ENCODE measurements at places on chromosomes 5 and 9.

DNA sequence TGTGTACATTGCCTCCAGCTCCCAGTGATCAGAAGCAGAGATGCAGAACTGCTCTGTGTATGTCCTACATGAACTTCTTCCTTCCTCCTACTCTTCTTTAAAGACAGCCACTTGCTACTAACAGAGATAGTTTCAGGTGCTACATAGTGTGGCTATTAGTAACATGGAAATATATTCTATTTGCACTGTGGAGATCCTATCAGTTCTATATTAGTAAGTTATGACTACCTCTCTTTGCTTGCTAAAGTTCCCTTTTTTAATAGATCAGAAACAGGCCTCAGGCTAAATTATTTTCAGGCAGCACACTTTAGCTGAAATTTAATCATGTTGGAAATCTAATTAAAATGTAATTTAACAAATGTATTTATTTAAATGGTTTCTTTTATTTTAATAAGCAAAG, 64.4 kb upstream of the TNFSF8 start:
- DNase-seq, result no peak

GRCh38 chr5:11364531-11364930, 539.7 kb downstream of the CTNND2 start:
- DNase-seq, result no peak

- DNase-seq, result no peak
Measured at GRCh38 chr9:104025104-104025503, 69.0 kb upstream of the SMC2 start.

DNA sequence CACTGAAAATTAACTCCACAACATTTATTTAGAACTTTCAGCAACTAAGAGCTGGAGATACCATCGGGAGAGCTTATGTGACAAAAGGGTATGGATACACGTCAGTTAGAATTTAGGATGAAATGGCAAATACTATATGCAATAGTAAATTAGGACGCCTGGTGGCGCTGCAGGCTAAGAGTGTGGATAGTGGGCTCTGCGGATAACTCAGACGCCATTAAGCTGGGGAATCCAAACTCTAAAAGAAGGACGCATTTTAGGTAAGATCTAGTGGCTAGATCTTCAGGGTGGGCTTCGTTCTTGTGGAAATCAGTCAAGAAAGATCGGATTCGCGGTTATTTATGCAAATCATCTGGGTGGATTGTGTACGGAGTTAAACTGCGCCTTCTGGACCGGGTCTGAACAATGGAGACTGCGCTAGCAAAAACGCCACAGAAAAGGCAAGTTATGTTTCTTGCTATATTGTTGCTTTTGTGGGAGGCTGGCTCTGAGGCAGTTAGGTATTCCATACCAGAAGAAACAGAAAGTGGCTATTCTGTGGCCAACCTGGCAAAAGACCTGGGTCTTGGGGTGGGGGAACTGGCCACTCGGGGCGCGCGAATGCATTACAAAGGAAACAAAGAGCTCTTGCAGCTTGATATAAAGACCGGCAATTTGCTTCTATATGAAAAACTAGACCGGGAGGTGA, at the start of gene PCDHB5:
TSS of gene PCDHB5 (plus strand) at position 177 of the 688 bp plus-strand sequence. CDS start at position 406, 229 bp downstream.
- DNase-seq, result no peak

DNA sequence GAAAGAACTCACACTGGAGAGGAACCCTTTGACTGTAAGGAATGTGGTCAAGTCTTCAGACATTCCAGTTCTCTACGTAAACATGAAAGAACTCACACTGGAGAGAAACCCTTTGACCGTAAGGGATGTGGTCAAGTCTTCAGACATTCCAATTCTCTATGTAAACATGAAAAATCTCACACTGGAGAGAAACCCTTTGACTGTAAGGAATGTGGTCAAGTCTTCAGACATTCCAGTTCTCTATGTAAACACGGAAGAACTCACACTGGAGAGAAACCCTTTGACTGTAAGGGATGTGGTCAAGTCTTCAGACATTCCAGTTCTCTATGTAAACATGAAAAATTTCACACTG, 32.6 kb downstream of the MAPK9 start:
- DNase-seq, result no peak

- no peak for DNase-seq
Measured at GRCh38 chr9:41229408-41230401, 40.6 kb upstream of the ZNG1F start.

DNA sequence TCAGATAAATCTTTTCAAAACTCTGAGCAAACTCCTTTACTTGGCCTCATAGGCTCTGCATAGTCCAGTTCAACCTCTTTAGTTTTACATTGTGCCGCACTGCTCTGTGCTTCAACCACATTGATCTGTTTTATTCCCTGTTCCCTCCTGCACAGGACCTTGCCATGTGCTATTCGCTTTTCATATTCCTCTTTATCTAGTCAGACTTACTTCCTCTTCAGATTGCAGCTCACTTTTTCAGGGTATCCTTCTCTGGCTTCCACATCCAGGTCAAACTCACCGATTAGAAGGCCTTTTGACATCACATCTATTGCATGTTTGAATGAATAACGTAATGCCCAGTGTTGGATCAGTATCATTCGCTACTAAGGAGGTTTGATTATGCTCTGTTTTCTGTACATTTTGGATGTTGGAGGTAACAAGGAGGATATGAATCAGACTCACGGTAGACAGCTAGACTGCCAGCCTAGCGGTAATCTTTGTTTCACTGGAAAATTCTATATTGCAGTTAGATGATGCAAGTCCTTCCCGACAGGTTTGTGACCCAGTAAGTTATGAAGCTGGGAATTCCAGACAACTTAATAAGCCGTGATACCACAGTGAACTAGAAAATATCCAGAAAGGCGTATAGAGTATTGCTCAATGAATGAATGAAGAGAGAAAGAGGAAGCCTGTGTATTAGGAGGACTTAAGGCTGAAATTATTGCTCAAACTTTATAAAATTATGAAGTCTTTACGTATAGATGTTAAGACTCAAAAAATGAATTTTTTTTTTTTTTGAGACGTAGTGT, 65.7 kb downstream of the IQGAP2 start:
- no peak for DNase-seq

DNA sequence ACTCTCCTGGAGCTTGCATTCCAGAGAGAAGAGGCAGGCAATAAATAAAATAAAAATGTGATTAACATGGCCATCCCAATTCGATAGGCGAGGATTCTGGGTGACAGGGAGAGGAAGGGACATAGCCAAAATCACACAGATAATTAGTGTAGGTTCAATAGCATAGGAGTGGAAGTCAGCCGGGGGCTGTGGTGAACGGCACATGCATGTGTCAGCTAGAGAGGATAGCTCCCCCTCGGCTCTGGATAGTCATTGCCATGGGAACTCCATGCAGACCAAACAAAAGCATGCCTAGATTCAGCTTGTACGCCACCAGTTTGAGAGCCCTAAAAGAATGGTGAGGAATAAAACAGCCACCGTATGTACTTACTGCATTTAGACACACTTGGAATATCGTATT, 223.5 kb downstream of the GRIA1 start:
- DNase-seq, result no peak

- DNase-seq, result peak; percentile 42
Measured at GRCh38 chr9:34589636-34590380, at the start of gene CNTFR. Gene CNTFR, minus strand, starts transcription at chr9:34589724. Its CDS starts 20,743 bp downstream, at chr9:34568981.

DNA sequence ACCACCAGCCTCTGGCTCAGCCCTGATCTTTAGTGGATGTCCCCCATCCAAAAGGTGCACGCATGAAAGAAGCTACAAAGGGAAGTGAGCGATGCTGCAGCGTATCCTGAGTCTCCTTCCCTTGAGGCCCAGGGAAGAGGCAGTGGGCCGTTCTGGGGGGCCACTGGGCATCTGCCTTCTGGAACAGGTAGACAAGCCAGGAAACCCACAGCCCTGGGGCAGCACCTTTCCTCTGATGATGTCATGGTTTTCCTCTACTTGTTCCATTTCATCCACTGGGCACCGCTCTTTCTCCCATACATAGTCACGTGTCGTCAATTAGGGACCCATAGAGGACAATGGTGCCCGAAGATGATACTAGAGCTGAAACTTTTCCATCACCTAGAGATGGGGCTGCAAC, 194.0 kb upstream of the IRX1 start:
- DNase-seq, result no peak

GRCh38 chr5:14061106-14061505, 82.0 kb upstream of the TRIO start:
- DNase-seq, result no peak

GRCh38 chr5:140244525-140245025, 58.3 kb downstream of the PFDN1 start:
- DNase-seq, result peak; percentile 91

DNA sequence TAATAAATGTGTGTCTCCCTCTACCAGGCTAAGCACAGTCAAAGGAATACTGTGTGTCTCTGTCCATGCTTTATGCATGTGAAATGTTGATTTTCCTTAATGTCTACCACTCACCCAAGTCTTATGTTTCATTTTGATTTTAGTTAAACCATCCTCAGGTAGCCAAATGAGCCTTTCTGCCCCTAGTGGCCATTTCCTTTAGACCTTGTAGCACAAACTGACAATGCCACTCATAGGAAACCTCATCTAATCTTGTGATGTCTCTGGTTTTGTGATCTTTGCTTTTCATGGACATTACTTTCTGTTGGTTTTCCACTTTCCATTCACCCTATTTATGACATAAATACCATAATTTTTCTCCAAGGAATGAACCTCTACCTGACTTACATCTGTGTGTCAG, 820.8 kb downstream of the MAT2B start:
- no peak for DNase-seq

GRCh38 chr5:144460600-144460999, 289.9 kb downstream of the KCTD16 start:
- peak; percentile 30 for DNase-seq

DNA sequence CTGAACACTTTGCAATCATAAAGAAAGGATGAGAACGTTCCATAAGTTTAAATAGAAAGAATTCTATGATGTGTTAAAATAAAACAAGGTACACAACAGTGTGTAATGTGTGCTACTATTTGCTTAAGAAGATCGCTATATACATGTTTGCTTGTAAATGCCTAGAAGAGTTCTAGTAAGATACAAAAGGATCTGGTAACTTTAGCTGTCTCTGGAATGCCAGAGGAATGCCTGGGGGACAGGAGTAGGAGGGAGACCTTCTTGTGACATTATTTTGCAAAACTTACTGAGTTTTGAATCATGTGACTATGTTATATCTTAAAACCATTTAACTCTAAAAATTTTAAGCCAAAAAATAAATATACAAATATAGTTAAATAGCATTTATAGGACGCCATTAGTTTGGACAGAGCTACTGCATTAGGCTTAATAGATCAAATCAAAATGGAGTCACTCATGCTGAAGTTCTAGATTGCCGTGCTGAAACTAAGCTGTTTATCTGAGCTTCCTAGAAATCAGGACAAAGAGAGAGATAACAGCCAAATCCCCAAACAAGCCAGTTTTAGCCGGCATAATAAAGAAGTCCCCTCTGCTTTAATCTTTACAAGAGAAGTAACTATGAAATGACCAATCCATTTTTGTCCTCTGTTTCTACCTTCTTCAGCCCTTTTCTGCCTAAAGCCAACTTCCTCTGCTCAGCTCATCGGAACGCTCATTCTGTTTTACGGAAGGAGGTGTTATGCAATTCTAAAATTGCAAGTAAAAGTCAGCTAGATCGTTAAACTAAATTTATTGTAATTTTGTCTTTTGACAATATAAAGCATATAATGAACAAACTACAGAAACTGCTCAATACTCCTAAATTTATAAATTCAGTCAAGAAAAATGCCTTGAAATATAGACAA, 44.8 kb downstream of the LIX1 start:
- DNase-seq, result no peak

DNA sequence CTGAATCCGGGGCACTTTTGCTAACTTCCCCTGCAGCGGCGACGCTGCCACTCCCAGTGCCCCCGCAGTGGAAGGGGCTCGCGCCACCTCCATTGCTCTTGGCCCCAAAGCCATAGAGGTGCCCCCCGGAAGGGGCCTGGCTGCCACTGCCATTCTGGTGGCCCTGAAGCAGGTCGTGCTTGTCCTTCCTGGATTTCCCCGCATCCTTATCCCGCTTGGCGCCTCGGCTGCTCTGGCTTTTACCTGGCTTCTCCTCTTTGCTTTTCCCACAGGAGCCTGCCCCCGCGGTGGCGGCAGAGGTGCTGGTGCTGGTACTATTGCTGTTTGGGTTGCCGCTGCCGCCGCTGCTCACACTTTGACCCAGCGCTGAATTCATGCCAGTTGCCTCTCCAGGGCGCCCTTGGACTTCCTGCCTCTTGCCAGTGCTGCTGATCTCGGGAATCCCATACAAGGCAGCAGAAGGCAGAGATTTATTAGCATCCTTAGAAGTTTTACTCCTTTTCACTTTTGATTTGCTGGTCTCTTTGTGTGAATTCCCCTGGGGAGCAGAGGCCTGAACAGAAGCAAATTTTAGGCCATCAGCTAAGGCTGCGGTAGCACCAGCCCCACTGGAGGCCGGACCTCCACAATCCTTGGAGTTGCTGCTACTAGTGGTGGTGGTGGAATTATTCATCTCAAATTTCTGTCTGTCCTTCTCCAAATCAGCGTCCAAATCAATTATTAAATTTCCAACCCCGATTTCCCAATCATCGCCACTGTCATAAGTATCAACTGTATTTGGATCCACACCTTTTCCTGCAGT, 2.1 kb downstream of the ZNF608 start:
- DNase-seq, result no peak

DNA sequence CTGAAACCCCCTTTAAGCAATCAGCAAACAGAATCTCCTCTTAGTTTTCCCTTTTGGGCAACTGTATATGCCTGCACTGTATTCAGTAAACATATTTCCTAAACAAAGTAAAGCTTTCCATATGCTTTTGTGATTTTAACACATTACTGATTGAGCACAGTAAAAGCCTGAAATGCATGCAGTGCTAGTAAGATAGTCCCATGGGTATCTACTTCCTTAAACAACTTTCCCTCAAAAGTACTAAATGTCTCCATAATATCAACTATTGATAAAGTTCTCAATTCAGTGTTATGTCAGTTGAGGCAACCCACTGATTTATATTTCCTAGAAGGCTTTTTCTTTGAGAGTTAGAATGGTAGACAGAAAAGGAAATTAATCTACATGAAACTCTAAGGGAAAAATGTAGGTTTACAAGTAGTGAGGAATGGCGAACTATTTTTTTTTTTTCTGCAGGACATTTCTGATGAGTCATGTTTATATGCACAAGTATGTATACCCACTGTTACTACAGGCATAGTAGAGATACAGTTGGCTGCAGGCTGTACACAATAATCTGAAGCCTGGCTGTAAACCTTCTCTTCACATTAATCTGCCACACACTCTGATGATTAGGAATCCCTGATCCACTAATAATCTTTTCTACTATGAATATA, 31.2 kb upstream of the CEP120 start:
- DNase-seq, result no peak

GRCh38 chr5:157354800-157355199, 88.9 kb downstream of the CYFIP2 start:
- no peak for DNase-seq

DNA sequence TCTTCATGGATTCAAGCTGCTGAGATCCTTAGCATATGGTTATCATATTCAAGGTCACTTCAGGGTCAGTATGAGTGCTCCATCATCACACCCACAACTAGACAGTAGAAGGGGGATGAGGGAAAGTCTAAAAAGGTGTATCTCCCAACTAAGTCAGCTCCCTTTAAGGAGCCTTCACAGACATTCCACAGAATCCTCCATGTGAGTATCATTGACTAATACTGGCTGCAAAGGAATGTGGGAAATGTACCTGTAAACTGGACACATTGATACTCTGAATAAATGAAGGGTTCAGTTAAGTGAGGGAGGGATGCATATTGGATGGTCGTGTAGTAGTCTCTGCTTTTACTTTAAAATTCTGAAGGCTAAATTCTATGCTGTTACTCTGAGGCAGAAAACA, 330.7 kb downstream of the LRRC70 start:
- DNase-seq, result no peak

- DNase-seq, result peak; percentile 34
Measured at GRCh38 chr9:105678163-105678562, 15.9 kb downstream of the TAL2 start.
